Hypothalamus (tissue), 51 donors: ENCODE measurements at places on chromosomes 12 and 14.

DNA sequence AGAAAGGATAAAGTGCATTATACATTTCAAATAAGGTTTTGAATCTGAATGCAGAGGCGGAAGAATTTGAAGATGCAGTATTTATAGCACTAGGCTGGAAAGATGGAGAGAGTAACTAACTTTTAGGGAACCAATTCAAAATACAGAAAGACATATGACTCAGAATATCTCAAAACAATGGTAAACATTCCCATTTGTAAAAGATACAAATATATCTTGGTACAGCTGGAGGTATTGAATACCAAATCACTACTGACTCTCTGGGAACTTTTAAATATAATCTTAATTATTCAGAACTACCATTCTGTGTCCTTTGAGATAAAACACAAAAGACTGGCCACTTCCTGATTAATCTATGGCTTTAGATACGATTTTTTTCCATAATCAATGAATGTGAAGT lies 5.1 kb downstream of the CD69 start:
- no peak for DNase-seq

- DNase-seq, result no peak
Observed at GRCh38 chr12:20280515-20280914, 87.8 kb upstream of the PDE3A start.

- no peak for DNase-seq
Observed at GRCh38 chr12:116881877-116882507, 751 bp upstream of the HRK start.

DNA sequence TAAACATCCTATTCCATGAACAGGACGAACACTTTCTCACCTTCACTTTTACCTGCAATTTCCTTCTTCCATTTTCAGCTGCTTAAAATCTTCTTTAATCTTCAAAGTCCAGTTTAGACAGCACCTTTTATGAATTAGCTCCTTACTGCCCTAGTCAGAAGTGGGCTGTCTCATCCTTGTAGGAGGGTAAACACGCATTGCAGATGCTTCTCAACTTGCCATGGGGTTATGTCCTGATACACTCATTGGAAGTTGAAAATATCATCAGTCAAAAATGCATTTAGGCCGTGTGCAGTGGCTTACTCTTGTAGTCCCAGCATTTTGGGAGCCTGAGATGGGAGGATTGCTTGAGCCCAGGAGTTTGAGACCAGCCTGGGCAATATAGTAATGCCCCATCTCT lies 35.2 kb downstream of the HMGA2 start:
- no peak for DNase-seq

DNA sequence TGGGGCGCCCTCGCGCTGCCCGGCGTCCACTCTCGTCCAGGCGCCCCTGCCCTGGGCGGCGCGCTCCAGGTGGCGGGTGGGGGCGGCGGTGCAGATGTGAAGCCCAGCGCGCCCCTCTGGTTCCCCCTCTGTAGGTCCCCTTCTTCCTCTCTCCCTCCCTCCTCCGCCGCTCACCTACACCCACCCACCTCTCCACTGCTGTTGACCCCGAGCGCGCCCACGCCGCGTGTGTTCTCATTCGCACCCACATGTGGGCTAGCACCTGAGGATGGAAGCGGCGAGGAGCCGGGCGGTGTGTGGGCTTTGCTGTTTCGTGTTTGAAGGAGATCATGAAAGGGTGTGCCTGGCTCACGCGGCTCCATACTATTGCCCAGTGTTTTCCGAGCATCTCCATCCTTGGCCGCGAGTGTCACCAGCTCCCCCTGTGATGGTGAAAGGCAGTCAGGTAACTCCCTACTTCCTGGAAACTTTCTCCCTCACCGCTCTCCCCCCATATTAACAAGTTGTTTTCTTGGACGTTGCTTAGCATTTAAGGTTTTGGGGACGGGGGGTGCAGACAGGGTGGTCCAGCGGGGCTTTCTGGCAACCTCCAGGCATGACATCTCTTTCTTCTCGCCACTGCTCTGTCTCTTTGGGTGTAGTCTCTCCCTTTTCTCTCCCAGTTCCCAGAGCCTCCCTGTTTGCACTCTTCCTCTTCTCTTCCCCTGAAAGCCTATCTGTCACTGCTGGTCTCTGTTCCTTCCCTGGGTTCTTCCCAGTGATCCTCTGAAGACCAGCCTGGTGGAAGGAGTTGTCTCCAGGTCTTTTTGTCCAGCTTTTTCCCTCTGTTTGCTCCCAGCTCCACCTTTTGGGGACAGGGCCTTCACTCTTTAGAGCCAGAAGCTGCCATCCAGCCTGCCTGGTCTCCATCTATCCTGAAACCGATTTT lies 1.6 kb downstream of the CACNA1C start:
- no peak for DNase-seq

GRCh38 chr12:66107451-66107915 lies 23.1 kb downstream of the LLPH start:
- DNase-seq, result no peak

DNA sequence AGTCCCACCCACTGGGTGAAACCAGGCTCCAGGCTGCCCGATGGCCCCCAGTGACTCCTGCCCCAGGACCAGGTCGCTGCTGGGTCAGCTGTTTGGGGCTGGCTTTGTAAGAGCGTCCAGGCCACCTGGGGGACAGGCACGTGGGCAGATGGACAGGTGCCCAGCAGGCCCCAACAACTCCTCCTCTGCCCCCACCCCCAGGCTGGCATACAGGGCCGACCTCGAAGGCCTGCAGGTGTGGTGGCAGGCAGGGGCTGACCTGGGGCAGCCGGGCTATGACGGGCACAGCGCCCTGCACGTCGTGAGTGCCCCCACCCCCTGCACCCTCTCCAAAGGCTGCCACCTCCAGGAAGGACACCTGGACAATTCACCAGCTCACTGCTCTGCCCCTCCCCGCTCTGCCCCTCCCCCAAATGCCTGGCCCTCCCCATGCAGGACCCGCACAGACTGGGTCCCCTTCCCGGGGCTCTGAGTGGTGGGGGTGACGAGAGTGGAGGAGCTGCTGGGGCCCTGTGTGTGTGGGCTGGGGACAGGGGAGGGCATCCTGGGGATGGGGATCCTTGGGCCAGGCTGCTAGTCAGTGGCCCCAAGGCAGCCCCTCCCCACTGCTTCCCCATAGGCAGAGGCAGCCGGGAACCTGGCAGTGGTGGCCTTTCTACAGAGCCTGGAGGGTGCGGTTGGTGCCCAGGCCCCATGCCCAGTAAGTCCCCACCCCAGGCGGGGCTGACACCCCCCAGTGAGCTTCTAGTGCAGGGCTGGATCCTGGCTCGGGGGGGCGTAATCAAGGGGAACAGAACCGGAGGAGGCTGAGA lies 26.0 kb downstream of the ASPG start:
- DNase-seq, result no peak

DNA sequence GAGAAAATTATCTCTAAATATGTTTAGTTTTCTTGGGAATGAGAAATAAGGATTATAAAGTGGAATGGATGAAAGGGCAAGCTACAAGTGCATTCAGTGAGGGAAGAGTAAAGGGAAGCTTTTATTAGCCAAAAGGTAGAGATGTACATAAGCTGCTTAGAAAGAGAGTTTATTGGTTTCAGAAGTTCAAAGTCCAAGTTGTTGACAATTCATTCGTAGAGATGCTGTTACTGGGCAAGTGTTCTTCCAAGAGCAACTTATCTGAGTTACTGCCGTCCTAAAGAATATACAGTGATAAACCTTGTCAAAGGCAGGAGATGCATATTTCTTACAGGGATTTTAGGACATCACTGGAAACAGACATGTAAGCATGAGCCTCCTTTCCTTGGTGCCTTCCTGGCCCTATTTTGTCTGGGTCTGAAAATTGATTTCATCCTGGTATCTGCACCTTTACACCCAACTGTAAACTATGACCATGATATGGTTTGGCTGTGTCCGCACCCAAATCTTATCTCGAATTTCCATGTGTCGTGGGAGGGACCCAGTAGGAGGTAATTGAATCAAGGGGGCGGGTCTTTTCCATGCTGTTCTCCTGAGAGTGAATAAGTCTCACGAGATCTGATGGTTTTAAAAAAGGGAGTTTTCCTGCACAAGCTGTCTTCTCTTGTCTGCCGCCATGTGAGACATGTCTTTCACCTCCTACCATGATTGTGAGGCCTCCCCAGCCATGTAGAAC lies 46.8 kb downstream of the TRMT5 start:
- no peak for DNase-seq

DNA sequence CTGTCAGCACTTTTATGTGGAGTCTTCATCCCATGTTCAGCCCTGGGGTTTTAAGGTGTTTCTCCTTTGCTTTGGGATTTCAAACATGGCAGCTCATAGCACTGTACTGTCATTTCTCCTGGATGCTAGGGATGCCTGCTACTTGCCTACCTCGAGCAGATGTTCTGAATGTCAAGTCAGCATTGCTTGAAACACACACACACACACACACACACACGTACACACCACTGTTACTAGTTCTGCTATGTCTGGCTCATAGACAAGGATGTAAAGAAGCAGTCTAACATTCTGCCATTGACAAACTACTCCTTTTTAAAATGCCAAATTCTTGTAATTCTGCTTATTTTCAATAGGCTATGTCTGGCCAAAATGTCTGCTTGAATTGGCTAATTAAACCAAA lies 72.7 kb downstream of the SAMD4A start:
- no peak for DNase-seq

GRCh38 chr14:91381801-91382670 lies 35.6 kb downstream of the CCDC88C start:
- no peak for DNase-seq

DNA sequence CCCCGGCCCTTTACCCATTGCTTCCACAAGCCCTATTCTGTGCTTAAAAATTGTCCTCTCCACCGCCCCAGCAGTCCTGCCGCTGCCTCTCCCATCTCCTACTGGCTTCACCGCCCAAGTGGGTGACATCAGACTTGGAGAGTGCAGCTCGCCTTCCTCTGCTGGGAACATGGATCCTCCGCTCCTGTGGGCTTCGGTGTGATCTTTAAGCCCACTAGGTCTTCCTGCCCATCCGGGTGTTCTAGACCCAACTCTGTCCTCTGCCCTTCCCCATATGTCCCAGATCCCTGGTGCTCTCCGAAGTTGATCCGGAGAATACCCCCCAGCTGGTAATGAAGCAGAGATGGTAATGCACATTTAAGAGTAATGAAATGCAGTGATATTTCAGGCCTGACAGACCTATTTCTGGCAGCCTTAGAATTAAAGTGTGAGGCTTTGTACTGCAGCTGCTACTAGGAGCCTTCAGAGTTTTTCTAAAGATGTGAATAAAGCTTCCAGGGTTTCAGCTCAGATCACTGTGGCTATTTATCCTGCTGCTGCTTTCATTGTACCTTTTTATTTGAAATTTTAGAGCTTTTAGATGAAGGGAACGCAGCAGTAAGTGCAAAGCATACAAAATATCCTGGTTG lies 22.9 kb upstream of the CTDSP2 start:
- peak; percentile 34 for DNase-seq

- no peak for DNase-seq
Observed at GRCh38 chr14:29925101-29925722, 2.4 kb downstream of the PRKD1 start.

DNA sequence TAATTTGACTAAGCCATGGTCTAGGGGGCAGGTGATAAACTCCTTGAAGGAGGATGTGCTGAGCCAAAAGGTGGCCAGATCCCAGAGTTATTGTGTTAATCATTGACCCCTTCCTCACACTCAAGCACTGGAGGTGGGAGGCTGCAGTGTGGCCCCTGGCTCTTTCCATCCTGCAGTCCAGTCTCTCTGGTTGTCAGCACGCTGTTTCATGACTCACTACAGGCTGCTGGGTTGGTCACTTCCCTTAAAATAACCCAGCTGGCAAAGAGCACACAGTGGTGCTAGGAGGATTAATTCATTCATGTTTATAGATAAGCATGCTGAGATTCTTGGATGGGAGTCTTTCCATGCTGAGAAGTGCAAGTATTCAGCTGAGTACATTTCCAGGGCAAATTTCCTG lies 228.9 kb downstream of the ANO2 start:
- no peak for DNase-seq

GRCh38 chr14:57847706-57848105 lies 18.2 kb downstream of the SLC35F4 start:
- no peak for DNase-seq

GRCh38 chr12:122874081-122874480 lies 21.8 kb downstream of the VPS37B start:
- no peak for DNase-seq

GRCh38 chr12:84619053-84619571 lies 293.5 kb downstream of the SLC6A15 start:
- DNase-seq, result no peak

- DNase-seq, result no peak
Observed at GRCh38 chr12:39122562-39123204, 217.3 kb upstream of the CPNE8 start.

GRCh38 chr12:1283316-1283715 lies 292.3 kb downstream of the ERC1 start:
- no peak for DNase-seq

GRCh38 chr14:61287196-61287595 lies 6.1 kb upstream of the TMEM30B start:
- no peak for DNase-seq

- no peak for DNase-seq
Observed at GRCh38 chr14:69930780-69931379, 51.7 kb downstream of the SMOC1 start.

GRCh38 chr14:64114166-64114565 lies 180.0 kb downstream of the ESR2 start:
- DNase-seq, result no peak

DNA sequence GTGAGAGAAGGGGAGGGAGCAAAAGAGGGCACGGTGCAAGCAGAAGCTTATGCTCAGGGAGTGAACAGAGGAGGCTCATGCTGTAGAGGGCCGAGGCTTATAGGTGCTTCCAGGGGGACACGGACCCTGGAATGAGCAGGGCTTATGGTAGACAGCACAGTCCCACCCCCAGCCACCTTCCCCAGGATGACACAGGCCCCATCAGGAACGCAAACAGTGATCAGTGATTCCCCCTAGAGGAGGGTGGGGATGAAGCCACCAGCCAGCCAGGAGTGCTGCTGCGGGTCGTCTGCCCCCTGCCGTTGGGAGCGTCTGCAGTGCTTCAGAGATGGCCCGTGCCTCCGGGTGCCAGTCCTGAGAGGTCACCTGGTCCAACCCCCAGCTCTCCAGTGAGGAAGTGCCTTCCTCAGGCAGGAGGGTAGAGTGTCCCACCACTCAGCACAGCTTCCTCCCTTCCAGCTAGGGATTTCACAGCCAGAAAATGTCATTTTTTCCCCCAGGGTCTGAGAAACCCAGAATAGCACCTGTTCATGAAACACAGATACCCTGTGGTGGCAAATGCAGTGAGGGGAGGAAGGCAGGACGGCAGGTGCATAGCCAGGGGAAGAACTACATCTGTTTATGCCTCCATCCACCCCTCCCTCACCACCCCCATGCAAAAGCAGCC lies 60.7 kb downstream of the SLC6A12 start:
- DNase-seq, result peak; percentile 35

- DNase-seq, result no peak
Observed at GRCh38 chr12:100179252-100179651, 21.4 kb upstream of the ACTR6 start.

DNA sequence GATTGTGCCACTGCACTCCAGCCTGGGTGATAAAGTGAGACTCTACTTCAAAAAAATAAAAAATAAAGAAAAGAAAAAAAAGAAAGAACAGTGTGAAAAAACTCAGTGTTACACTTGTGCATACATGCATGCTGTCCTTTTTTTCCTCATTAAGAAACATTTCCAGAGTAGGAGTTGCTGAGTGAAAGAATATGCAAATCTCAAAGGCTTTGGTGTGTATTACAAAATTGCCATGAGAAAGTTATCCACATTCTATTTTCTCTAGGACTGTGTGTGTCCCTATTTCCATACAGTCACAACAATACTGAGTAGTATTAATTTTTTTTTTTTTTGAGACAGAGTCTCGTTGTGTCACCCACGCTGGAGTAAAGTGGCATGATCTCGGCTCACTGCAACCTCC lies 830 bp upstream of the A2ML1 start:
- DNase-seq, result no peak
